H1 (cell line): ENCODE measurements at places on chromosomes 1 and 21. TPM values are rescaled to one million over a fixed set of nuclear protein-coding genes. Genes with fewer than 3 reads are reported as not detected.

Gene ASCL5
- 0.41 and 0.44 TPM in 2 replicates for total RNA-seq

Gene TSPEAR
- total RNA-seq: 0.58 and 1.1 TPM in 2 replicates

Gene RIPPLY3
- total RNA-seq: 2.0 and 2.6 TPM in 2 replicates

Gene RBM8A
- total RNA-seq: 216 and 222 TPM in 2 replicates
